Femur (tissue), 1 donor: ENCODE measurements at places on chromosomes 6 and 20.

DNA sequence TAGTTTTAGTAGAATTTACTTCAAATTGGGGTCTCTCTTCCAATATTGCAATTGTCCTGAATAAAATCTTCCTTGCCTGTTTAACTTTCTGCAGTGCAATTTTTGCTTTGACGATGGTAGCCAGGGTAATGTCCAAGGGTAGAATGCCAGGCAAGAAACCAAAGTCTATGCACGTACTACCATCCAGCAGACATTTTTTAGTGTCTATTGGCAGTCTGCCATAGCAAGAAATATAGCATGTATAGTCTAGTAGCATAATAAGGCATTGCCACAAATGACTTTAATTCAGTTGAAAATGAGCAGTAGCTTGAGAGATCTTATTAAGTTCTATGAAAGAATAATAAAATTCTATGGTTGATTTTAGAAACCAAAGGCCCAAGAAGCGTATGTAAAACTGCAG, 62.3 kb upstream of the KCNQ5 start:
- no peak for DNase-seq

GRCh38 chr6:65468307-65468706, 238.7 kb downstream of the EYS start:
- no peak for DNase-seq

GRCh38 chr6:134351615-134352474, 33.9 kb upstream of the SGK1 start:
- peak; percentile 26 for DNase-seq

DNA sequence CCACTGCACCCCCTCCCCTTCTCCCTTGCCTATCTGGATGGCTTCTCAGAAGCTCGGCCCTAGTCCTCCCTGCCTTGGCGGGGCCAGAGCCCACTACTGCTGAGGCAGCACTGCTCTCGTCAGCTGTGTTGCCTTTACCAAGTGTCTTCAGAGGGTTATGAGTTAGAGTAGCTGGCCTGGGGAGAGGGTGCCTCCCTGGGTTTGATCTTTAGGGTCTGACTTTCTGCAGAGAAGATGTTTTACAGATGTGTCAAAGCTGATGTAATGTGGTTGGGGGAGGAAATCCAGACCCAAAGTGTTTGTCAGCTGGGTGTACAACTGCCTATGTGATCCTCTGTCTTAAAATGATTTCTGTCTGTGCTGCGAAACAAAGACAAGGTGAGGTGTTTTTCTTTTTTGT, 30.4 kb upstream of the PI16 start:
- no peak for DNase-seq

DNA sequence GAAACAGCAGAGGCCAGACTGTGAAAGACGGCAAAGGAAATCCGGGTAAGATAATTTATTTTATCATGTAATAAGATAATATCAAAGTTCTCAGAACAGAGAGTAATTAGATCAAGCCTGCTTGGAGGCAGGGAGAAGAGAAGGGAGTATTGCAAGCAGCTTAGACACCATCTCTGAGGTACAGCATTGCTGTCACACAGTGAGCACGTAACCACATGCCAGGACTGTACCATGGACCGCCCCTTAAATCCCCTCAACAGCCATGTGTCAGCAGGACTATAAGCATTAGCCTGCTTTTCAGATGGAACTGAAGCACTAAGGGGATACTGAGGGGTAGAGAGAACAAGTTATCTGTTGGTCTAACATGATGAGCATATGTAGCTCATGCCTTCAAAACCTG, 141.5 kb downstream of the C6orf118 start:
- no peak for DNase-seq

DNA sequence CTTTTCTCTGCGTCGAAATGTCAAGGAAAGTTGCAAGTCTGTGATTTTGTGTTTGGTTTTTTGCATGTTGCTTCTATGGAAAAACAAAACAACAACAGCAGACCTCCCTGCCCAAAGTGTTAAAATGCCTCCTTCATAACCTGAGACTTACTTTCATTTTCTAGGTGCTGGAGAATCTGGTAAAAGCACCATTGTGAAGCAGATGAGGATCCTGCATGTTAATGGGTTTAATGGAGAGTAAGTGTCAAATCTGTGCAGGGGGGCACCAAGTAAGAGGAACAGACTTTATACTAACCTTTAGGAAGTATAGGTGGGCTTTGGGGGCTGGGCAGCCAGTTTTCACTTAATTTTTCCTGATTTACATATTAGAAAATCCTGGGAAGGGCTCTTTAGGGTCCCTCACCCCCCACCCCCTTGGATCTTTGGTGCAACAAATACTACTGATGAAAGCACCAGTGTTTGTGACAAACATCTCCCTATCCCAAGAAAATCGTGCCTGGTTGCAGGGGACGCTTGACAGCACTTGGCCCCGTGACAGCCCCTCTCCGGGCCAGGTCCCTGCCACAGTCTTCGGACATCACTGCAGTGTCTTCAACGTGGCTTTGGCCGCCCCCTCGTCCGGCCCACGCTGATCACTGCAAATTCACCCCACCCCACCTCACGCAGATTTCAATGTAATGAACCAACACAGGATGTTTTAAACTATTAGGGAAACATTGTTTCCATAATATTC, 43.1 kb downstream of the GNAS start:
- peak; percentile 33 for DNase-seq

GRCh38 chr6:147691446-147691845, 183.0 kb downstream of the SAMD5 start:
- no peak for DNase-seq

GRCh38 chr20:62891111-62891510, 29.5 kb upstream of the TCFL5 start:
- no peak for DNase-seq

DNA sequence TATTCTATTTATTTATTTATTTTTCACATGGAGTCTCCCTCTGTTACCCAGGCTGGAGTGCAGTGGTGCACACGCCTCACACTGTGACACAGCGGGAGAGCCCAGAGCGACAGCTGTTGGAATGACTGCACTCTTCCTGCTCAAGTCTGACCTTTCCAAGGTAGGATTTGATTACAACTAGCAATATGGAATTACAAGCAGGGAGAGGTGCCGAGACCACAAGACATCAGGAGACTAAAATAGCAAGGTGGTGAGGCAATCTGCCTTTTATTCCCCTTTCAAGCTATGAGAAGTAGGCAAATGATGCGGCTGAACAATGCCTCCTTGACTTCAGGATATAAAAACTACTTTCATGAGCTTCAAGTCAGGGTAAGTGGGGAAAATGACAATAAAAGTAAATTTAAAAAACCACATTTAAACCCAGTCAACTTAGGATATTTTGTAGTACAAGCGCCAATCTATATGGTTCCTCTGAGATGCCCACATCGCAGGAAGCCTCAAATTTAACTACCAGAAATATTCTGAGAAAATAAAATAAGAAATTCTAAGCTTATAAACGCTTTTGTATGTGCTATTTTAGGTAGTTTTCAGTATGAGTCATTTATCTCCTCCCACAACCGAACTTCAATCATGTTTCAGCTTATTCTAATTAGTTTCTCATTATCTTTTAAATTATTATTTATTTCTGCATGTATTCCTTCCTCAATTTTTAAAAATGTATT, 146.9 kb upstream of the SGK1 start:
- peak; percentile 40 for DNase-seq

GRCh38 chr20:10185741-10186558, 32.7 kb upstream of the SNAP25 start:
- DNase-seq = no peak

DNA sequence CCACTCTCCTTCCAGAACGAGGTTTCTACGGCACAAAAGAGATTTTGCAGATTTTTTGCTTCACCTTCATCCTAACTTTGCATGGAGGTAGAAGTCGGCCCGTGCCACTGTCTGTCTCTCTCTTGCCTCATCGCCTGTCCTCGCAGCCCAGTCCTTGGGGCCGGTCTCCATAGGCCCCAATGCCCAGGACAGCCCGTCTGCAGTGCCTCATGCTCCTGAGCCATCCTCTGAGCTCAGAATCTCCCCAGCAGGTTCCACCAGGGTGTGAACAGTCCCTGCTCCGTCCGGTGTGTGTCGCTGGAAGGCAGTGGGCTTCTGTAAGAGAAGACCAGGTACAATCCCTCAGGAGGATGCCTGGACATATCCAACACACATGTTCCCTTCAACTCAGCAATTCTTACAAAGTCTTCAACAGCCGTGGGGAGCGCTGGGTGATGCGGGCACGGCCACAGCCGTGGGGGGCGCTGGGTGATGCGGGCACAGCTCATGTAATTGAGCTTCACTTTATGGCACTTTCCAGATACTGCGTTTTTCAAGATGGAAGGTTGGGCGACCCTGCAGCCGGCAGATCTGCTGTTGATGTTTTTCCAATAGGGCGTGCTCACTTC, 231.9 kb downstream of the DLL1 start:
- DNase-seq = no peak

DNA sequence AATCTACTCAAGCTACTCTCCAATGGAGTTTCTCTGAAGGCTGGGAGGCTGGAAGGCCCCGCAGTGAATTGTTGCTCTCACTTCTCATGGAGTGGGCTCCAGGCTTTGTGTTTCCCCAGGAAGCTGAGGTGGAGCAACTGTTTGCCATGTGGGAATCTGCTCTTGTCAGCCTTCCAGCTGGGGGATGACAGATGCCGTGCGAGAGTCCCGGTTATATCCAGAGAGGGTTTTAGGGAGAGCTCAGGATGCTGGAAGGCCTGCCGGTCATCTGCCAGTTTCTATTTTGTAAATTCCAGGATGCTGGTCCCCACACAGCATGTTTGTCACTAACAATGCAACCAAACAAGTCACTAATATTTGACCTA, 98.2 kb upstream of the NAA20 start:
- DNase-seq = peak; percentile 60

GRCh38 chr6:154276810-154277628, 79.6 kb downstream of the IPCEF1 start:
- DNase-seq = no peak

DNA sequence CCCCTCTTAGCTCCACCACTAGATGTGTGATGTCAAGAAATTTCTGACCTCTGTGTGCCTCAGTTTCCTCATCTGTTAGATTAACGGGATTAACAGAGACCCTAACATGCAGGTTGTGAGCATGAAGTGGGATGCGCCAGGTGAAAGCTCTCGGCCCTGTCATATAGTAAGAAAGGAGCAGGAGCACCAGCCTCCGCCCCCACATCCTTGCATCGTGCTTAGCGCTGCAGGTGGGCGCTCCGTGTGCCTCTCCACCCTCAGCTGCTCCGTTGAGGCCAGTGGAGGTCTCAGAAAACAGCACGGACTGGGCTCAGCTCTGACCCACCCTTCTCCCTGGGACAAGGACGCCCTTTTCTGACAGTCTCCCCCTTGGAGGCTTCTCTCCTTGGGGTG, 63.4 kb downstream of the TCP11 start:
- peak; percentile 5 for DNase-seq
